ENCODE measurements at places on chromosomes 16 and 17. TPM values are rescaled to one million over a fixed set of nuclear protein-coding genes. Genes with fewer than 3 reads are reported as not detected.

- H3K4me3 ChIP-seq = no peak overlapping the region
- DNase-seq = no peak
- no peaks in the 10 kb centered on the region for H3K27me3 ChIP-seq
- H3K36me3 ChIP-seq = no peaks in the 10 kb centered on the region
These were observed 37.4 kb upstream of the GNA13 start for GRCh38 chr17:65093930-65094329.

DNA sequence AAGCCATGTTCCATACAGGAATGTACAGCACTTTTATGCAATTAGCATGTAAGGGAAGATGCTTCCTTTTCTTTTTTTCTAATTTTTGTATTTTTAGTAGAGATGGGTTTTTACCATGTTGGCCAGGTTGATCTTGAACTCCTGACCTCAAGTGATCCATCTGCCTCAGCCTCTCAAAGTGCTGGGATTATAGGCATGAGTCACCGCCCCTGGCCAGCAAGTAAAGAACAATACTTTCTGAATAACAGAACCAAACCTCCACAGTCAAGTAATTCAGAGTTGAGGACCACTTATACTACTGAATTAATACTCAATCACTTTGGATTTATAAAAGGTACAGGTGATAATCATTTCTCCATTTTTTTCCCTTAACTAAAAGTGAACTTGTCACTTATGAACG lies 13.0 kb downstream of the C16orf87 start:
- DNase-seq = no peak
- no peaks in the 10 kb centered on the region for H3K36me3 ChIP-seq
- no peaks in the 10 kb centered on the region for H3K27me3 ChIP-seq

The RAB37 gene
- 1.6 TPM for total RNA-seq

The ITGAD gene
- total RNA-seq = not detected

The TAC4 gene
- total RNA-seq = not detected

The NPIPA5 gene
- total RNA-seq = 19.3 TPM

The TNK1 gene
- total RNA-seq = 15.2 TPM

DNA sequence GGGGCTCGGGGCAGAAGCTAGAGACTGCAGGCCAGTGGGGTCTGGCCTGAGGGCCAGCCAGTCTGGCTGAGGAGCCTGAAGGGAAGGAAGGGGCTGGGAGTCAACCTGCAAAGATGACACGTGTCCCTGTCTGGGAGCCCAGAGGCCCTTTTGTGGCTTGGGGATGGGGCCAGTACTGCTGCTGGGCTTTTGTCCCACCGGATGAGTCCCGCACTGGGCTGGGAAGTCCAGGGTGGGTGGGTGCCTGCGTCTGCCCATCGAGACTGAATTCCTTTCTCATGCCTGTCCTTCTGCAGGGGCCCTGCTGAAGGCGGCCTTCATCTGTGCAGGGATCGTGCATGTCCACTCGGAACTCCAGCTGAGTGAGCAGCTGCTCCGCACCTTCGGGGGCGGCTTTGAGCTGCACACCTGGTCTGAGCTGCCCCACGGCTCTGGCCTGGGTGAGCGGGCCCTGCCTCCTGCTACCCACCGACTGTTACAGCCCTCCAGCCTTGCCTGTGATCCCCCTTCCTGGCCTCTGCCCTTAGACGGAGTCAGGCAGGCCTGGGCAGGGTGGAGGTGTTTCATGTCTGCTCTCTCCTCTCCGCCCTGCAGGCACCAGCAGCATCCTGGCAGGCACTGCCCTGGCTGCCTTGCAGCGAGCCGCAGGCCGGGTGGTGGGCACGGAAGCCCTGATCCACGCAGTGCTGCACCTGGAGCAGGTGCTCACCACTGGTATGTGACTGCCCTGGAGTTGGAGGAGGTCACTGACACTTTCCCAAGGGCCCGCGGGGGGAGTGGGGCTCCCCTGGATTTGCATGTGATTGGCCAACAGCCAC lies 20.9 kb downstream of the FCSK start:
- peaks cover 4% of the 10 kb centered on the region for H3K4me1 ChIP-seq
- H3K4me3 ChIP-seq = no peak overlapping the region
- no peak overlapping the region for H3K27ac ChIP-seq
- DNase-seq = no peak
- H3K36me3 ChIP-seq = no peaks in the 10 kb centered on the region
